ENCODE measurements at places on chromosomes 4 and X.

DNA sequence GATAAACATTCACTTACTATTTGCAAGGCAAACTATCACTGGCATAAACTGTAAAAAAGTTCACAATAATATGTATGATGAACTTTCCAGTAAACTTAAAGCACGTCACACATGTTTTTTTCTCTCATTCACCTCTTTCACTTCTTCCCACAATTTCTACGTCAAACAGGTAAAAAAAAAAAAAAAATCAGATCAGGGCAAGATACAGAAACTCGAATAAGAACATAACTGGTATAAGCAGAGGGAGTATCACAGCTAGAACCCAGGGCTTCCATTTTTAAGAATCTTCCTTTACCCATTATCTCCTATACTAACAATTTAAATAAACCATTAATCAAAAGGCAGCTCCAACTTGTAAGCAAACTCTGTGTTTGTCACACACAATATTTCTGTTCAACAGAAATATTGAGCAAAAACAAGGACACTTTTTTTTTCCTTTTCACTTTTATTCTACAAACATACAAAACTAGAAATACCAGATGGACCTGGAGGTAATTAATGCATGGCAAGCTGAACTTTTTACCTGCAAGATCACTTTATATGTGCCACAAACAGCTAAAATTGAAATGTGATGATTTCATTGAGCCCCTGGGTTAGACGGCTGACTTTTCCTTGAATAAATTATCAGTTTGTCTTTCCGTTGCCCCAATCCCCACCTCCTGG, 47.5 kb upstream of the NSUN7 start:
- DNase-seq, result no peak

- peak; percentile 61 for DNase-seq
Observed at GRCh38 chr4:8107146-8107657, 51.4 kb downstream of the ABLIM2 start.

DNA sequence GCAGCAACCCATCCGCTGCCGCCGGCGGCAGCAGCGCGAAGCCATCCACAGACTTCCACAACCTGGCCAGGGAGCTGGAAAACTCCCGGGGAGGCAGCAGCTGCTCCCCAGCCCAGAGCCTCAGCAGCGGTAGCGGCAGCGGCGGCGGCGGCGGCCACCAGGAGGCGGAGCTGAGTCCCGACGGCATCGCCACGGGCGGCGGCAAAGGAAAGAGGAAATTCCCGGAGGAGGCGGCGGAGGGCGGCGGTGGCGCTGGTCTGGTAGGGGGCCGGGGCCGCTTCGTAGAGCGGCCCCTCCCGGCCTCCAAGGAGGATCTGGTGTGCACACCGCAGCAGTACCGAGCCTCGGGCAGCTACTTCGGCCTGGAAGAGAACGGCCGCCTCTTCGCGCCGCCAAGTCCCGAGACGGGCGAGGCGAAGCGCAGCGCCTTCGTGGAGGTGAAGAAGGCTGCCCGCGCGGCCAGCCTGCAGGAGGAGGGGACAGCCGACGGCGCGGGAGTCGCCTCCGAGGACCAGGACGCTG, 4.9 kb downstream of the PRDM8 start:
- DNase-seq, result no peak

- DNase-seq, result peak; percentile 78
Observed at GRCh38 chr4:83074086-83074704, 39.2 kb downstream of the COPS4 start.

- DNase-seq, result no peak
Observed at GRCh38 chrX:25755194-25755593, 382.9 kb upstream of the MAGEB18 start.

GRCh38 chrX:40066700-40067099, 31.1 kb downstream of the BCOR start:
- no peak for DNase-seq

- DNase-seq, result no peak
Observed at GRCh38 chr4:159106636-159107035, 3.8 kb downstream of the RAPGEF2 start.

All from MCF 10A (cell line).